ENCODE measurements at places on chromosomes 16 and 17.
A peak's percentile ranks its signal among the peaks of the same experiment; 100 is the strongest.

GRCh38 chr17:36861531-36861930 is 75.7 kb upstream of the LHX1 start:
- no peak for DNase-seq

DNA sequence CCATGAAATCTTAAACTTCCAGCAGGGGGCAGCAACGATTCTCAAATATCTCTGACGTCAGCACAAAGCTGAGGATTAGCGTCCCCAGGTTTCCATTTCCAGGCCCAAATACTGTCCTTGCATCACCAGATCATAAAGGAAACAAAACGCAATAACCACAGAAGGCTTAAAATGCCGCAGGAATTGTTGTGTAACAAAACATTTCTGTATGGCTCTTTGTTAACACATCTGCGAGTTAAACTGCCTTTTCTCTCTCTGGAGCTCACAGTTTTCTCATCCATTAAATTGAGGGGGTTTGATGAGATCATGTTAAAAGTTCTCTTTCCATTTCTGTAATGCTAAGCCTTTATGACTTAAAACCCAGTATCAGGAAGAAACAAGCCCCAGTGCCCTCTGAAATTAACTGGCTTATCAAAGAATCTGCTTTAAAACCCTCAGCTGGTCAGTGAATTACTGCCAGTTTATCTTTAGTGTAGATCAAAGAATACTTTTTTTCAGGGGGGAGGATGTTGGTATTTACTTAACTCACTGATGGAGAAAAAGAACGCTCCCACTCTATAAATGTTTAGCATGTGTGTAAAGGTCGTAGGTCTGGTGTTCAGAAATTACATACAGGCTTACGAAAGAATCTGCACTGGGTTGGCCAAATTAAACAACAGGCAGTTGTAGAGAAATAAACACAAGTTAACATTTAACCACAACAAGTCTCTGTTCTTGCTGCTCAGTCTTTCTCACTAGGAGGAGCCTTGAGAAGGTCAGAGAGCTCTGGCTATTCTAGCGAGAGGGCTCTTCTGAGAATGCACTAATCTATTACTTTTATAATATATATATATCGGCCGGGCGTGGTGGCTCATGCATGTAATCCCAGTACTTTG is 10.6 kb upstream of the TERF2 start:
- DNase-seq, result peak; percentile 88

- DNase-seq, result no peak
Measured at GRCh38 chr16:57152096-57153093, 33.4 kb downstream of the PSME3IP1 start.

- no peak for DNase-seq
Measured at GRCh38 chr16:63617990-63618763, 1503.7 kb downstream of the CDH11 start.

DNA sequence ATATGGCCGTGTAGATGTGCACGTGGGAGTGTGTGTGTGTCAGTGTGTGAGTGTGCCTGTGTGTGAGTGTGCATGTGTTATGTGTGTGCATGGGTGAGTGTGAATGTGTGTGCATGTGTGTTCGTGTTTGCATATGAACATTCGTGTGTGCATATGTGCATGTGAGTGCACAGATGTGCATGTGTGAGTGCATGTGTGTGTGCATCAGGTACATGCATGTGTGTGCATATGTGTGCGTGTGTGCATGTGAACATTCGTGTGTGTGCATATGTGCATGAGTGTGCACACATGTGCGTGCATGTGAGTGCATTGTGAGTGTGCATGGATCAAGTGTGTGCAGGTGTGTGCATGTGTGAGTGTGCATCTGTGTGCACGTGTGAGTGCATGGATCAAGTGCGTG is 2.5 kb upstream of the TPSAB1 start:
- no peak for DNase-seq

- no peak for DNase-seq
Measured at GRCh38 chr16:9091867-9092281, 430 bp downstream of the HAPSTR1 start.

GRCh38 chr16:28883221-28883996 is 5.1 kb downstream of the ATP2A1 start:
- no peak for DNase-seq

GRCh38 chr17:65489413-65490155 is 71.9 kb downstream of the AXIN2 start:
- DNase-seq, result no peak

DNA sequence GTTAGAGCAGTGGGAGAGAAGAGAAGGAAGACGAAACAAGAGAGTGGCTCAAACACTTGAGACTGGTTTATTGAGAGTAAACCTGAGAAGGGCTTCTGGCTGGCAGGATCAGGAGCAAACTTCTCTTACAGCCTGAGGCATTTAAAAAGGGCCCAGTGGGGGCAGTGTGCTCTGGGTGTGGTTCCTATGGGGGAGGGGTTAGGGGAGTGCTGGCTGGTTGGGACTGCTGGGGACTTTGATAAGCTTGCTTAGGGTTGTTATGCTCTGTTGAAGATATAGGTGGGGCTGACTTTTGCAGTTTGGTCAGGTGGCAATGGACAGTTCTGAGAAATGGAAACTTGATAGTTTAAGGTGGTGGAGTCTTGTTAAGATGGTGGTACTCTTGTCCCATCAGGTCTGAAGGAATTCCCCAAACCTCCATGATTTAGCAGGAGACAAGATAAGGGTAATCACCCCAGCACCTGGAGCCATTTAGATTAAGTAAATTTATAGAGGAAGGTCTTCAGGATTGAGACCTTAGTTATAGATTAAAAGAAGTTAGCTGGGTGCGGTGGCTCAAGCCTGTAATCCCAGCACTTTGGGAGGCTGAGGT is 79.3 kb downstream of the EMP2 start:
- peak; percentile 88 for DNase-seq

DNA sequence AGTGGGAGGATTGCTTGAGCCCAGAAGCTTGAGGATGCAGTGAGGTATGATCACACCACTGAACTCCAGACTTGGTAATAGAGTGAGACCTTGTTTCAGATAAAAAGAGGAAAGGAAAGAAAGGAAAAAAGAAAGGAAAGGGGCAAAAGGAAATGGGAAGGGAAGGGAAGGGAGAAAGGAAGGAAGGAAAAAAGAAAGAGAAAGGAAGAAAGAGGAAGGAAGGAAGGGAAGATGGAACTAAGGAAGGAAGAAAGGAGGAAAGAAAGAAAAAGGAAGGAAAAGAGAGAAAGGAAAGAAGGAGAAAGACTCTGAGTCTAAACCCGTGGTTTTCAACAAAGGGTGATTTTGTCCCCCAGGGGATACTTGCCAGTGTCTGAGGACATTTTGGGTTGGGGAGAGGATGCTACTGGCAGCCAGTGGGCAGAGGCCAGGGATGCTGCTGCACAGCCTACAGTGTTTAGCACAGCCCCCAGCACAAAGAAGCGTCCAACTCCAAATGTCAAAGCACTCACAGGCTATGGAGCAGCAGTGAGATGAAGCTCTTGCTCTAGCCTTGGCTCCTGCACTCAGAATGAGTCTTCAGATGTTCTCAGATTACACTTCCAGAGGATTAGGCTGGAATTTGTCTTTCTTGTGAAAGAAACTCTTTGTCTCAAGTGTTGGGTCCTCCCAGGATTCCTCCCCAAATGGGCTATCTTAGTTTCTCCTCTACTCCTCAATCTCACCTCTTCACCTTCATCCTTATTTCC is 64.2 kb downstream of the BMERB1 start:
- no peak for DNase-seq

GRCh38 chr16:75764154-75764768 is 38.0 kb upstream of the CPHXL start:
- peak; percentile 77 for DNase-seq

Measured in hematopoietic multipotent progenitor cell treated with erythropoietin and hydrocortisone succinate and interleukin-3 and kit ligand, for 8 days (in vitro differentiated cells).